ENCODE measurements at places on chromosomes 5 and 9. TPM values are rescaled to one million over a fixed set of nuclear protein-coding genes. Genes with fewer than 3 reads are reported as not detected.

DMRTA1 gene
- total RNA-seq: 1.3 TPM

KIF20A gene
- total RNA-seq: 21.8 TPM

SH3PXD2B gene
- 16.2 TPM for total RNA-seq

RORB gene
- total RNA-seq: 0.35 TPM

TAF11L5 gene
- not detected for total RNA-seq

MELK gene
- total RNA-seq: 10.5 TPM

NMUR2 gene
- 0.12 TPM for total RNA-seq

TMEFF1 gene
- total RNA-seq: 9.9 TPM

PTGES2 gene
- 68.0 TPM for total RNA-seq

C5 gene
- 9.8 TPM for total RNA-seq

DIRAS2 gene
- 4.4 TPM for total RNA-seq

COL27A1 gene
- total RNA-seq: 49.3 TPM

AGTPBP1 gene
- total RNA-seq: 28.0 TPM

CARTPT gene
- 0.23 TPM for total RNA-seq

SARDH gene
- total RNA-seq: 19.6 TPM

OGN gene
- total RNA-seq: 46.5 TPM

SLC9A3 gene
- 44.5 TPM for total RNA-seq

DPM2 gene
- total RNA-seq: 15.9 TPM

CDH9 gene
- 10.2 TPM for total RNA-seq

SLC25A2 gene
- 0.35 TPM for total RNA-seq

TRAF1 gene
- 5.2 TPM for total RNA-seq

NR5A1 gene
- 0.12 TPM for total RNA-seq

GARIN3 gene
- total RNA-seq: not detected

AGXT2 gene
- total RNA-seq: 25.9 TPM

TRIM36 gene
- 1.3 TPM for total RNA-seq
